ENCODE measurements at places on chromosomes 16 and 17.

- no peak for DNase-seq
These were observed 36.9 kb downstream of the GPATCH8 start for GRCh38 chr17:44466339-44466738.

- no peak for DNase-seq
These were observed 142.6 kb upstream of the PLCG2 start for GRCh38 chr16:81636298-81636993.

DNA sequence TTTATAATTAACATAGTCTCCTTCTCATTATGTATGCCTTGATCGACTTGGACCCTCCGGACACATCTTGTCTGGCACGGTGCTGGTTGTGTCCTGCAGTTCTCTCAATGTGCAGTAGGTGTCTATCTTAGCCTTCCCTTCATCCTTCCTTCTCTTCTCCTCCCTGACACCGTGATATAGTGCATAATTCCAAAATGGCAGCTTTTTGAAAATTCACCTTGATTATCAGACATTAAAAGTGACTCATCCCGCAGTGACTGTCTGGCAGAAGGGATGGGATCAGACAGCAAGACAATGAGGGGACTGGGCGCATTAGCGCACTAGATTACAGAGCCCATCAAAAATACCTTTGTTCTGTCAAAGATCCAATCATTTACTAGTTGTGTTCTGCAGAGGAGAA lies 70.0 kb upstream of the PMFBP1 start:
- no peak for DNase-seq

DNA sequence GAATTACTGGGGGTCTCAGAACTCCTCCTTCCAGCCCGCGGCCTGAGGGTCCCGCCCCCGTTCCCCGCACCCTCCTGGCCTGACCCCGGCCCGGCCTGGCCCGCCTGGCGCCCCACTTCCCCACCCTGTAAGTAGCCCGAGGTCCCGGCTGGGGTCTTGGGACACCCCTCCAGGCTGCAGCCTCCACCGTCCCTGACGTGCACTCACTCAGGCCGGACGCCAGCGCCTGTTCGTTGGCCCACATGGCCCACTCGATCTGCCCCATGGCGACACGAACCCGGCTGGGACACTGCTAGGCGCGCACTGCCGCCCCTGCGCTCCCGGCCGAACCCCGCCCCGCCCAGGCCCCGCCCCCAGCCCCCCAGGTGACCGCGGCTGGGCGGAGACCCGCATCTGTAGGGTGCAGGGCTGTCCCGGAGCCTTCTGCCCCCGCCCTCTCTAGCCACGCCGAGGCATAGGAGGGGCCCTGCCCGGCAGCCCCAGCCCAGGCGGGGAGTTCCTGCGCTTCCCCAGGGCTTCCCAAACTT lies at the start of gene CYBA:
CYBA (minus strand) TSS at position 305 of the 527 bp plus-strand sequence; CDS start at position 265, 40 bp downstream.
- peak; percentile 92 for DNase-seq

Data from stimulated activated naive CD8-positive, alpha-beta T cell treated with anti-CD3 and anti-CD28 coated beads, Interleukin-15, amount 100 ng/mL, for 72 hours (primary cell).